ENCODE measurements at places on chromosomes 12 and 14.

GRCh38 chr14:104868811-104869572 is 3.9 kb downstream of the CEP170B start:
- DNase-seq: no peak

DNA sequence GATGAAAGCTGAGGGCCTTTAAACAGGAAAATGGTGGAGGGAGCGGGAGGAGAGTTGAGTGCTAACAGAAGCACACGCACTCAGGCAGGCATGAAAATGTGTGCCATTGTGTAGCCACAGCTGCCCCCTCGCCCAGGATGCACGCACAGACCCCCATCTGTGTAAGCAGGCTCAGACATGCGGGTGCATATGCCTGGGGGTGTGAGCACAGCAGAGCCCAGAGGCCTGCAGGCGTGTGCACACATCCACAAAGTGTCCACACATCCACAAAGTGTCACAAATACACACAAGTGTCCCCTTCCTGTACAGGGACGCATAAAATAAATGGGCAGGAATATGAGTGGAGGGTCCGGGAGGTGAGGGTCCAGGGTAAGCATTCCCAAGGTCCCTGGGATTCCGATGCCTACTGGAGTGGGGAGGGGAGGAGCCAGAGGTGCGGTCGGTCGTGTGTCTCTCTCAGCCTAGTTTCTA is 805 bp upstream of the KRT7 start:
- no peak for DNase-seq

GRCh38 chr12:56785141-56785865 is 22.2 kb downstream of the HSD17B6 start:
- DNase-seq: no peak

GRCh38 chr12:113056381-113056630 is 224 bp upstream of the DTX1 start:
- no peak for DNase-seq

DNA sequence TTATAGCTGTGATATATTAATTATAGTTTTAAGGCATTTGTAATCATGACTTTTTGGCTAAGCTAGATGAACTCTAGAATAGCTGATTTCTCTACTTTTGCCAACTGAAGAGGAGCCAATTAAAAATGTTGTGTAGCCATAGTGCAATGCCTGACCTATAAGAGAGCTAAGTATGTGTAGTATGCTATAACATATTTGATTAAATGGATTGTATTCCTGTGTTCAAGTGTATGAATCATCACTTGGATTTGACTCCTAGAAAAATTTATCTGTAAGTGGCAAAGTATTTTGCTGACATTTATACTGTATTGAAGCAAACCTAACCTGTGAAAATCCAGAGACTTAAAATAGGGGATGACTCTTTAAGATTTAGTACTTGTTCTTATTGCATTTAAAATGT is 34.2 kb downstream of the PCNX4 start:
- DNase-seq: no peak

GRCh38 chr14:101239065-101239464 is 322.2 kb upstream of the DIO3 start:
- DNase-seq: no peak

- DNase-seq: no peak
Observed at GRCh38 chr14:102557434-102558226, 34.8 kb upstream of the RCOR1 start.

GRCh38 chr12:91271185-91271584 is 88.6 kb upstream of the DCN start:
- no peak for DNase-seq

DNA sequence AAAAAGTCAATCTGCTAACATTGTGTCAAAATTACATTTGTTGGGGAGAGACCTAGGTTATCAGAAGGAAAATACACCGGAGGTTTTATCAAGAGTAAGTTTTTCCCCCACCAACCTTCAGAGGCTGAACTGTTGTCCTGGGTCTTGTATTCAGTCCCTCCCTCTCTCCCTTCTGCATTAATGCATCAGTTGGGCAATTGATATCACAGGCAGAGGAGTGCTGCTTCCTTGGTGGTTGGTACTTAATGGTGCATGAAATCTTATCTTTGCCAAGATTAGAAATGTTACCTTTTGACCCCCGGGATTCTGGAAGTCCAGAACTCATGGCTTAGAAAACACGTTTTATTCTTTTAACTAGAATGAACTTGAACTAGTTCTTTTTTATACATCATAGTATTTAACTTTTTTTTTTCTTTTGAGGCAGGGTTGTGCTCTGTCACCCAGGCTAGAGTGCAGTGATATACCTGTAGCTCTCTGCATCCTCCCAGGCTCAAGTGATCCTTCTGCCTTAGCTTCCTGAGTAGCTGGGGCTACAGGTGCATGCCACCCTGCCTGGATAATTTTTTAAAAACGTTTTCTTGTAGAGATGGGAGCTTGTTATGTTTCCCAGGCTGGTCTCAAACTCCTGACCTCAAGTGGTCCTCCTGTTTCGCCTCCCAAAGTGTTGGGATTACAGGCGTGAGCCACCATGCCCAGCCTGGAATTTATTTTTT is 4.9 kb downstream of the PCBP2 start:
- no peak for DNase-seq

DNA sequence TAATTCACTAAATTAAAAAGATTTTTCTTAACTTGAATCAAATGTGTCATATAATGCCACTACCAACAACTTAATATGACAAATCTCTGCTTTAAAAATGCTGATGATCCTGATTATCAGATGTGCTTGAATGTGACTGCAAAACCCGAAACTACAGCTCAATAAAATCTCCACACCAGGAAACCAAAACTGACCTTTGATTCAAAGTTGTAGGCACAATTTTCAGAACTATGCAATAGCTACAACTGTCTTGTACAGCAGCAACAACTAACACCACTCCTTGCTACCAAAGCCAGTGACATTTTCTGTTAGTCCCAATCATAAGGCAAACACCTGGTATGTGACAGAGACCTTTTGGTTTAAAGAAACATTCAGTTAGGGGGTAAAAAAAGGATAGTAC is 147.3 kb downstream of the CEP83 start:
- no peak for DNase-seq

DNA sequence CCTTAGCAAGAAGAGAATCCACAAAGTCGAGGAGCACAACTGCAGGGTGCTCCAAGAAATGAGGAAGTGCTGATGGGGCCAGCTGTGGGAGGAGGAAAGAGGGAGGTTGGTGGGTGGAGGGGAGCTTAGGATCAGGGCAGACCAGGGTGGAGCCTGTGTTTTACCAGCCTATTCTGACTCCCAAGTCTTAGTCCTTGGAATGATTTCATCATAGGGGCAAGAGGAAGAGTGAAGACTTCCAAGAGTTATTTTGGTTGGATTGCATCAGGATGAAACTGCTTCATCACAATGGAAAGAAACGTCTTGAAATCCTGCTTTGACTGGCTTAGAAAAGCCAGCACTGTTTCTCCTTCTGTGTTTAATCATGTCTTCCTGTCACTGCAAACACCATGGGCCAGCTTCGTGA is 194.0 kb downstream of the DPF3 start:
- DNase-seq: peak; percentile 1

DNA sequence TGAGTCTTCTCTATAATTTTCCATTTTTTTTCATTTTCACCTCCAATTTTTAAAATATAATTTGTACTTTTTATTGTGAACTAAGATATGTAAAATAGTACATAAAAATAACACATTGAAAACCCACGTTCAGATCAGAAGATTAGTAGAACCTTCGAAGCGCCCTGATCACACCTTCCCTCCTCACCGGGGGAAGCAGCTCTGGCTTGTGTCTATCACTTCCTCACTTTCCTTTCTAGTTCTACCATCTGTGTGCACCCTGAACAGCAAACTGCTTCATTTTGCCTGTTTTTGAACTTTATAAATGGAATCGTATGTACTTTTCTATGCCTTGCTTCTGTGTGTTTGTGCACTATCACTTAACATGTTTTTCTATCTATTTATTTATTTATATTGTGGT is 11.8 kb upstream of the CD27 start:
- DNase-seq: no peak

DNA sequence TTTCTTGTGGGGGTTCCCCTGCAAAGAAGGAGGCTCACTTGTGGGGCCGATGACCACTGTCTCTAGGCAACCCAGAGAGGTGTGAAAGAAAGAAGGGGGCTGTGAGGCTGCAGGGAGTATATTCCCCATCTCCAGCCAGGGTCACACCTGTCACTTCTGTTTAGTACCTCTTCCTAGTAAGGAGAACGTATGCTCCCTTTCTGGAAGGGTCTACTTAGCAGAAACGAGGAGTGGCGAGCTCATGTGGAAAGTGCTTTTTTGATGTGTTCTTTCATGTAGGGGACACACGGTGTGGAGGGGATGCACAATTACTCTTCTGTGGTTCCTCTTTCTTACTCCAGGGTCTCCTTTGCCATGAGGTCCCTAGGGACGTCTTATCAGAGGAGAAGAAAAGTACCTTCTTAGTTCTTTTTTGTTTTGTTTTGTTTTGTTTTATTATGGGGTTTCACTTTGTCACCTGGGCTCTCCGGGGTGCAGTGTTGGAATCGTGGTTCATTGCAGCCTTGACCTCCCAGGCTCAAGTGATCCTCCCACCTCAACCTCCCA is 58.3 kb downstream of the PRKCH start:
- DNase-seq: no peak

DNA sequence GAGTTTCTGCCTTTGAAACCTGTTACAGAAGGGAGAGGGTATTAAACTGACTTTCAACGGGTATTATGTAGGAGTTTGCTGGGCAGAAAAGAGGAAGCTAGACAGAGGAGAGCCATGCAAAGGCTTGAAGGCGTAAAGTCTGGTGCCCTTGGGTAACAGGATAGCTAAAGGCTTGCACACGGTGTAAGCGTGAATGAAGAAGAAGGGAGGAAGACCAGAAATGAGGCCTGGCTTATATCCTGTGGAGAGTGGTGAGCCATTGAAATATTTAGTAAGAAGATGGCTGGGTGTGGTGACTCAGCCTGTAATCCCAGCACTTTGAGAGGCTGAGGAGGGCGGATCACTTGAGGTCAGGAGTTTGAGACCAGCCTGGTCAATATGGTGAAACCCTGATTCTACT is 22.6 kb downstream of the SUDS3 start:
- DNase-seq: no peak

- no peak for DNase-seq
Observed at GRCh38 chr12:48336564-48336963, 14.2 kb downstream of the ZNF641 start.

- no peak for DNase-seq
Observed at GRCh38 chr12:85466890-85467289, 186.9 kb downstream of the ALX1 start.

- DNase-seq: no peak
Observed at GRCh38 chr12:48003226-48004052, 837 bp downstream of the COL2A1 start.

- no peak for DNase-seq
Observed at GRCh38 chr14:65536781-65537423, 124.4 kb downstream of the FUT8 start.

DNA sequence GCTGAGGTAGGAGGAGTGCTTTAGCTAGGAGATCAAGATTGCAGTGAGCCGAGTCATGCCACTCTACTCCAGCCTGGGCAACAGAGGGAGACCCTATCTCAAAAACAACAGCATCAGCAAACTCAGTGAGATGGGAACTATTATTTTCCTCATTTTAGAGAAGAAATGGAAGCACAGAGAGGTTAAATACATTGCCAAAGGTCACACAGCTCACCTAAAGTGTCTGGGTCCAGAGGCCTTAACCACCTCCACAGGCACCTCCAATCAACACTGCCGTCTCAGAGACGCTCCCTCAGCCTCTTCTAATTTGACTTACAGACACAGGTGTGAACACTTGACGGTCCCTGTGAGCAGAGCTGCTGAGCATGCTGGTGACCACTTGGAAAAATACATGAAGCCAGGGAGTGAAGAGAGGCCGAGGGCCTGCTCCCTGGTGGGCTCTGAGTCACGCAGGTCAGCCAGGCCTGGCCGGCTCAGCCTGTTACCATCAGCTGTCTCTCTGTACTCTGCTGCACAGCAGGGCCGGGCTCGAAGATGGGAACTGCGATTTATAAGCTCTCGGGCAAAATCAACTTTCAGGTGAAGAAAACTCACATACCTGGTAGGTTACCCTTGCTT is 77.5 kb upstream of the RASSF3 start:
- DNase-seq: no peak

DNA sequence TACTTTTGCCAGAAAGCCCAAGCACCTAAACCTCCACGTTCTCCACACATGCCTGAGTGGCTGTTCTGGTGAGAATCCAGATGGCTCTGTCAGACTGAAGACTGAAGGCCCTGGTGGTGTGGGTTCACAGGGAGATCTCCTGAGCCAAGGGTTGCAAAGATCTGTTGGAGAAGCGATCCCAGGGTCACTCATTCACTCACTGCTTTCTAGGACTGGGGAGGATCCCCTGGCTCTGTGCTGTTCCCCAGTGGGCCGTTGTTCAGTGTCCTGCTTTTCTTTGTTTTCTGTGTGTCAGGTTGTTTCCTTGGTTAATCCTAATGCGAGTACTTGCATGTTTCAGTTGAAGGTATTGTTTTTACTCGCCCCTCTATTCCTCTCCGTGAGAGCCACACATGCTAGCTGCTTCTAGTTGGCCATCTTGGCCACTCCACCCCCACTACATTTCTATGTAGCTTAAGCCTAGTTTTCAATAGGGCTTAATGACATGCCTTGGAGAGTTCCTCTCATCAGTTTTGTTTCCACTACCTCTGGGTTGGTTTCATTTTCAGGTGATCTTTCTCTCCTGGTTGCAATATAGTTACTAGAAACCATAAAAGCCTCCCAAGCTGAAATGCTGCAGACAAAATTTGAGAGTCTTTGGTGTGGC is 144.5 kb upstream of the SLC38A2 start:
- DNase-seq: no peak

GRCh38 chr14:69865701-69866365 is 13.4 kb upstream of the SMOC1 start:
- no peak for DNase-seq

DNA sequence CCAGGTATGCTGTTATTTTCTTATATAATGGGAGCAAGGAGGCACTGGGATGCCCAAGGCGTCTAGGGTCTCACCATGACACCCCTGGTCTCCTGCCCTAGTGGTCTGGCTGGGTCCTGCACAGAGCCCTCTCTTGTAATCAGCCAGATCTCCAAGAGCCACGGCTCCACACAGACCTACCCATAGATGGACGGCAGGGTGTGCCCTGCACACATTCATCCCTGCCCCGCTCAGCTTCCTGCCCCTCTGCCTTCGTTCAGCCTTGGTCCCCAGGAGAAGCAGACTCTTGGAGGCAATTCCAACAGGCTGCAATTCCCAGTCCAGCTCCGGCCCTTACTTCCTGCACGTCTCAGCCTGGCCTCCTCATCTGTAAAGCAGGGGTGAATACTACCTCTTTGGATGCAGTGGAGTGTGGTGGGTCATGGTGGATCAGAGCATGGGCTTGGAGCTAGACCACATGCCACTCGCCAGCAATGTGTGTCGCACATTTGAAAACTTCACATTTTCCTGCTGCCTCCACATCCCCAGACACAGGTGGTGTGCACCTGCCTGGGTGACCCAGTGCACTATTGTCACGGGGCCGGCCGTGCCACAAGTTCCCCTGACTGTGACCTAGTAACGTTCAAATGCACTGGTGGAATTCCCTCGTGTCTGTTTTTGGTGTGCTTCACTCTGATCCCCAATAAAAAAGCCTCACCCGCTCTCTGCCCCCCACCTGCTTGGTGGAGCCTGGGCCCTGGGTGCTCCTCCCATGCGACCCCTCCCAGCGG is 171.1 kb upstream of the PRMT8 start:
- DNase-seq: no peak

All from GOT3 (cell line).